Lung microvascular endothelial cell (primary cell): ENCODE measurements at places on chromosomes 3 and 15. TPM values are rescaled to one million over a fixed set of nuclear protein-coding genes. Genes with fewer than 3 reads are reported as not detected.
A peak's percentile ranks its signal among the peaks of the same experiment; 100 is the strongest.

DPPA2 gene
- total RNA-seq = not detected in 2 replicates

GOLGA6L7 gene
- not detected in 2 replicates for total RNA-seq

TF gene
- 0.20 TPM in 1 of 2 replicates, not detected in the other for total RNA-seq

MEX3B gene
- 7.0 and 10.9 TPM in 2 replicates for total RNA-seq

PLA1A gene
- 3.5 and 6.2 TPM in 2 replicates for total RNA-seq

RPLP1 gene
- total RNA-seq = 47.3 and 66.7 TPM in 2 replicates

ALPK3 gene
- total RNA-seq = 22.7 and 45.2 TPM in 2 replicates

DAZL gene
- total RNA-seq = not detected in 2 replicates

ISG20 gene
- 13.5 and 54.4 TPM in 2 replicates for total RNA-seq

GRCh38 chr3:134428401-134428800 is 54.2 kb upstream of the AMOTL2 start:
- no peak for DNase-seq

GRCh38 chr3:15948388-15948787 is 150.6 kb upstream of the ANKRD28 start:
- no peak for DNase-seq

- no peak for DNase-seq
Observed at GRCh38 chr15:61598655-61599054, 369.6 kb upstream of the RORA start.

- DNase-seq = no peak
Observed at GRCh38 chr3:166685246-166685645, 694.9 kb downstream of the ZBBX start.

DNA sequence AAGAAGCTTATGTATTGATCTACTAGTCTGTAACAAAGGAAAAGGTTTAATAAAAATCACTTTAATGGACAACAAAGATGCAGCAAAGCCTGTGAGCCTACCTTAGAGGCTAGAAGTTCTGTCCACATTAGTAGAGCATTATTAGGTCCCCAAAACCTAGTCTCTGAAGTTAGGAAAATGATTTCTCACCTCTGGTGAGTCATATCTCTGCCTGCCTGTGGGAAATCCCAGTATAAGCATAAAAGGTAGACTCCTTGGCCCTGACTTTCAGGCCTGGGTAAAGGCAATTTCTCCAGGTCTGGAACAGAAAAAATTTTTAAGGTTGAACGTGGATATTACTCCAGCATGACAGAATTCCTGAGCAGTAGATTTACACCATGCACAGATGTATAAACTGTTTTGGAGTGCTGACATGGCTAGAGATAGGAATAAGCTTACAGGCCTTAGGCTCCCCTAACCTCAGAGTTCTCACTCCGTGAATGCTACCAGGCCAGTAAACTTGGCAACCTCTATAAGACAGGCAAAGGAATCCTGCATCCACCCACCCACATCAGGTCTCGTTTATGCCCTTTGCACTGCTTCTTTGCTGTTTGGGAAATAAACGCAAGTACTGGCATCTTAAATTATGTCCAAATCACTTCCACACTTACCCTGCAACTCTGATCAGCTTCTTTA is 104.1 kb downstream of the SERPINI1 start:
- DNase-seq = no peak

DNA sequence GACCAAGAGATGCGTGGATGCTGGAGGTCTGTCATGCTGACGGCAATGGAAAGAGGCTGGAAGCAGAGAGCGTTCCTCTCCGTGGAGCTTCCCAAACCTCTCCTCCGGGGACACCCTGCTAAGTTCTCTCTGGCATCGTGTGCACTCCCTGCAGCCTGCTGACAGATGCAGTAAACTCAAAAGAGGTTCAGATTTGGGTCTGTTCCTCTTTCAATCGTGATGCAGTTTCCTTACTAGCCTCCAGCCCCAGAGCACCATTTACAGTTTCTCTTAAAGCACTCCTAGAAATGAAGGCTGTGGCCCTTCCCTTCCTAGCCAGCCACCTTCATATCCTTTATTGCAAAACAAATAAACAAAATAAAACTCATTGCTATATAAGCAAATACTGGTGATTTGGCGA is 47.3 kb upstream of the LRRC58 start:
- DNase-seq = no peak

DNA sequence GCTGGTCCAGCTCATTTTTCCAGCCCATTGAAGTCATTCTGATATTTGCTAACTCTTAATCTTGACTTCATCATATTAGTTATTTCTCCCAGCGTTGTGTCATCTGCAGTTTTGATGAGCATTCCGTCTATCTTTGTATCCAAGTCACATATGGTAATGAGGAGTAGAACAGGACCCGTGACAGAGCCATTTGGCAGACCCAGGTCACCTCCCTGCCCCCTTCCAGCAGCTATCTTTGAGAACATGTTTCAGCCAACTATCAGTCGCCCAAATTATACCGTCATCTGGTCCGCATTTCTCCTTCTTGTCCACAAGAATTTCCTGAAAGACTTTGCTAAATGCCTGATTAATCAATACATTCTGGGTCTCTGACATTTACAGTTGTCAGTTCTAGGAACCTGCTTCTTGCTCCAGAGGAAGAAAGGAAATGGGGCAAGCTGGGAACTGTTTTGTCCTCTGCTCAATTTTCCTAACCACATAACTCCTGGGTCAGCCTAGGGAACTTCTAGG is 347.1 kb upstream of the NR2E3 start:
- DNase-seq = no peak

DNA sequence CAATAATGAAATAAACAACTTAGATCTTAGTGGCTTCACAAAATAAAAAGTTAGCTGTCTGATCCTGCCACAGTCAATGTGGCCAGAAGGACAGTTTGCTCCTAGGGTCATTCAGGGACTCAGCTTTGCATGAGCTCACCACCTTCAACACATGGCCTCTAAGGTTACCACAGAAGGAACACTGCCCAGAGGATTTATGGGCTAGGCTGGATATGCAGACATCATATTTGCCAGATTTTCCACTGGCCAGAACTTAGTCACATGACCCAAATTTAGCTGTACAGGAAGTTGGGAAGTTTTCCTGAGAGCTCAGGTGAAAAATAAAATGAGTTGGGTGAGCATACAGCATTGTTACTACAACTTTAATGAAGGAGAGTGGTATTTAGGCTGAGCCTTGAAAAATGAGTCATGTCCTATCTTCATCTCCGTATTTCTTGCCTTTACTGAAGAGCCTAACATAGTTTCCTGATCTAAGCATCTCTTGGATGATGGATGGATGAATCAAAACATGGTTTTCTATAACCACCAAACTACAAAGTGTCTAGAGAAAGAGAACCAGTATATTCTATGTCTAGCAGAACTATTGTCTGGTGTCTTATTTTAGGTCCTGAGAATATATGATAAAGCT is 54.9 kb upstream of the TMEM108 start:
- DNase-seq = no peak

GRCh38 chr15:67746450-67746849 is 78.9 kb upstream of the SKOR1 start:
- DNase-seq = no peak

DNA sequence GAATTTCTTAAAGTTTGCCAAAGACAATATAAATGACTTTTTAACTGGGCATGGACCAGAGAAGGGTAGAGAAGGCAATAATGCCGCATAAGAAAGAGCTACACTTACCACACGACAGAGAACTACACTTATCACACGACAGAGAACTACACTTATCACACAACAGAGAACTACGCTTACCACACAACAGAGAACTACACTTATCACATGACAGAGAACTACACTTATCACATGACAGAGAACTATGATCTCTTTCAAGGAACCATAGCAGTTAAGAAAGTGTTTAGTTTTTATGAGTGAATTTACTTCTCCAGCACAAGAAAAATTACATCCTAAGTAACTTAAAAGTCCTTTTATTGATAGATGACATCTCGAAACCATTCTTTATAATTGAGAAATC is 32.0 kb downstream of the DCUN1D1 start:
- no peak for DNase-seq

DNA sequence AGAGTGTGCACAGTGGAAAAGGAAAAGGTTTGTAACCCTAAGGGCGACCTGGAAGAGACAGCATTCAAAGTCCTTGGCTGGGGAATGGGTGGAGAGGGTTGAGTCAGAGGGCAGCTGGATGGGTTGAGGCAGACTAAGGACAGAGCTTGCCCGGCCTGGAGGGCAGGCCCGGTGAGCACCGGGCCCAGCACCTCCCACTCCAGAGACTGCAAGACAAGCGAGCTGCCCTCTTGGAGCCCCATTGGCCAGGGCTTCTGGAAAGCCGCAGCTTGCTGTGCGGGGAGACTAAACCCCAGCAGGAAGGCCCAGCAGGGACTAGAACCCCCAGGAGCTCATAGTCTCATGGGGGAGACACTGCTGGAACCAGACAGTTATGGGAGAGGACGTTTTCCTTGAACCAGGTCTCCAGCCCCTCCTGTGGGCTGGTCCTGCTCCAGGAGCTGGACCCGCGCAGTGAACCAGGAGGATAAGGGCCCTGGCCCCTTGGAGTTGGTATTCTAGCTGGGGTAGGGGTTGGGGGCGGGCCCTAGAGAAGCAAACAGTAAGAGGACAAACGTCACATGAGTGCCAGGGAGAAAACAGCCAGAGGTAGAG is 59.1 kb downstream of the RGMA start:
- DNase-seq = peak; percentile 45

DNA sequence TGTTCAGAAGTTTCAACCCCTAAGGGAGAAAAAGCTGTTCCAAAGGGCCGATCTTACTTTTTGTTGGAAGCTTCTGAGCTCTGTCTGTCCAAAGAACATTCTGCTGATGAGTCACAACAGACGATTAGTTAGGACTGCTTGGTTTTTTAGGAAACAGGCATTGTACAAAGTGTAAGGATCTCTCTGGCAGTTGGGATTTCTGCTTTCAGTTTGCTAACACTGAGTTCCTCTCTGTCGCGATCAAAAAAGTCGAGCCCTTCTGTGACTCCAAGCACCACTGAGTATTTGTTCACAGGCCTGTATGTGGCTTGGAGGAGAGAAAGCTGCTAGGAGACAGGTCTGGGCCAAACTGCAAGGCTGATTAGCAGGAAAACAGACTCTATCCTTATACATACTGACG is 91.8 kb upstream of the PFN2 start:
- DNase-seq = peak; percentile 4

GRCh38 chr15:51303462-51303980 is 34.9 kb downstream of the CYP19A1 start:
- DNase-seq = no peak

DNA sequence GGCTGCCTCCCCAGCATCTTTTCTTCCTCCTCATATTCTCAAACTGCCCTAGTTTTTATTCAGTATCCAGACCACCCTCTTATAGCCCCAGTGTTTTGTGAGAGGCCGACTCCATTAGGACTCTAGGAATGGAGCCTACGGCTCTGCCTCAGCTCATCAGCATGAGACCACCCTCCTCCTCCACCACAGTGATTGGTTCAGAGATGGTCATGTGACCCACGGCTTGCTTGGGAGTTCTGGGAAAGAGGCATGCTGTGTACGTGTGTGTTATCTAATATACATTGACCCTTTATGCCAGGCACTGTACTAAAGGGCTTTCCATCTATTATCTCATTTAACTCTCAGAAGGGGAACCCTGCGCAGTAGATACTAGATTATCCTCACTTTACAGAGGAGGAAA is 17.8 kb upstream of the CMTM7 start:
- DNase-seq = no peak
